ENCODE measurements at places on chromosomes 6 and 20.

DNA sequence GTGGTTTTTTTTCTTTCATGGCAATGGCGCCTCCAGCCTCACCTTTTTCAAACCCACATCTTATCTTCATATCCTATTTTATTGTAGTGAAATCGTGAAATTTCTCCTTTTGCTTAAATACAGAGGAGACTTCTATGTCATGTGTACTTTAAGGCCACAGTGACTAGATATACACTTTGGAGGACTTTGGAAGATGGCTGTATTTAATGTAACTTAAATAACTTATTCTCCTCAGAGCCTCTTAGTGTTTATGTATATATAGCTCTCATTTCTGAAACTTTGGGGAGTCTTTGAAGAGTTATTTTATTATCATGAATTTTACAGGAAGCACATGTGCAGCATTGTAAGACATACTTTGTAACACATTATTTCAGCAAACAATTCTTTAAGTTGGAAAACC is 968 bp downstream of the LAMA2 start:
- no peak for DNase-seq

DNA sequence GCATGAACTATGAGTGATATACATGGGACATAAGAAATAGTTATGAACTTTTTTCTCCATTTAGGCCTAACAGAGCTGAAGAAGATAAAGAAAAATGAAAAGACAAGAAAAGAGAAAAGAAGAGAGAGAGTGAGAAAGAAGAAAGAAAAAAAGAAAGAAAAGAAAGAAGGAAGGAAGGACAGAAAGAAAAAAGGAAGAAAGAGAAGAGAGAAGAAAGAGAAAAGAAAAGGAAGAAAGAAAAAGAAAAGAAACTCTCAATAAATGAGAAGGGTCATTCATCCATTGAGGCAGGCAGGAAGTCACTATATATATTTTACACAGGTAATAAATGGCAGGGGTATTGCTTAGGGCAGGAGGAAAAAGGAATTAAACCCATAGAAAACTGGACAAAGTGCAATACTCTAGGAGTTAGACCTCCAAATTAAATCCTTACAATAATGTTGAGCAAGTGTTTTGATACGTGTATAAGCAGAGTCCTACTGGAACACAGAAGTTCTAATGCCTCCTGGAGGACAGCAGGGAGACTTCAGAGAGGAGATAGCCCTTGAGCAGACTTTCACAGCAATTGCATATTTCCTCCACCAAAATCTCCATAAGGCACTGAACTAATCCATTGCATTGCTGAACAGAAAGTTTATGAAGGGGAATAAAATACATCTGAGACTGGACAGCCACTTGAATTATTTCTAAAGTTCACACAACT is 86.4 kb upstream of the TENT5A start:
- peak; percentile 37 for DNase-seq

DNA sequence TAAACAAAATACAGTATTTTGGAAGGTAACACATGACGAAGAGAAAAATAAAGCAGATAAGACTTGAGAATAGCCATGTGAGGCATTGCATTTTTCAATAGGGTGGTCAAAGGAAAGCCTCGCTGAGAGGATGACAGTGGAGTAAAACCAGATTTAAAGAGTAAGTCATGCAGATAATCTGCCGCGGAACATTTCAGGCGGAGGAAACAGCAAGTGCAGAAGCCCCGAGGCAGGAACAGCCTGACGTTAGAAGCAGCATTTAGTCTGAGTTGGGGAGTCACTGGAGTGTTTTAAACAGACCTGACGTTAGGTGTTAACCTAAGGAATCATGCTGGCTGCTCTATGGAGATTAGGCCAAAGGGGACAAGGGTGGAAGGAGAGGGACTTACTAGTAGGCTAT is 65.0 kb upstream of the VSTM2L start:
- no peak for DNase-seq

DNA sequence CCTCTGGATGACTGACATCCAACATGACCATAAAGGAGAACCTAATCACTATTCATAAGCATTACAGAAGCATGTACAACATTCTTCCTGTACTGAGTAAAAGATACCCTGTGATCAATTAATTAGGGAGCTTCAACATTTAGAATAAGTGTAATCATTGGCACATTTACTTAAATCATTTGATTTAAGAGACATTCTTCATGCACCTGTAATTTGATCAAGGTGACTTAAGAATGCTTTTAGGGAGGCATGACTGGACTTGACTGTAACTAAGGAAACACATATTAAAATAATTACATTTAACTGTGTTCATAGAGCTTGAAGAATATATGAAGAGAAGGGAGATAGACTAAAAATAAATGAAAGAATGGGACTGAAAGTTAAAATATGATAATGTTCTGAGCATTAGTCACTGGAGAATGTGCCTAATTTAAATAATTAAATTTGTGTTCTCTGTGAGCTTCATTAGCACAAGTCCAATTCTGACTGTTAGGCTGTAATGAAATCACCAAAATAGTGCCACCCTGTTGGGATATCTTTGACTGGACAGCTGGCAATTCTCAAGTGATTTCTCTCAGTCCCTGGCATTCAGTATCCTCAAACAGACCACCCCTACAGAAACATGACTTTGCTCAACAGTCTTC is 295.5 kb upstream of the ADGRB3 start:
- no peak for DNase-seq

DNA sequence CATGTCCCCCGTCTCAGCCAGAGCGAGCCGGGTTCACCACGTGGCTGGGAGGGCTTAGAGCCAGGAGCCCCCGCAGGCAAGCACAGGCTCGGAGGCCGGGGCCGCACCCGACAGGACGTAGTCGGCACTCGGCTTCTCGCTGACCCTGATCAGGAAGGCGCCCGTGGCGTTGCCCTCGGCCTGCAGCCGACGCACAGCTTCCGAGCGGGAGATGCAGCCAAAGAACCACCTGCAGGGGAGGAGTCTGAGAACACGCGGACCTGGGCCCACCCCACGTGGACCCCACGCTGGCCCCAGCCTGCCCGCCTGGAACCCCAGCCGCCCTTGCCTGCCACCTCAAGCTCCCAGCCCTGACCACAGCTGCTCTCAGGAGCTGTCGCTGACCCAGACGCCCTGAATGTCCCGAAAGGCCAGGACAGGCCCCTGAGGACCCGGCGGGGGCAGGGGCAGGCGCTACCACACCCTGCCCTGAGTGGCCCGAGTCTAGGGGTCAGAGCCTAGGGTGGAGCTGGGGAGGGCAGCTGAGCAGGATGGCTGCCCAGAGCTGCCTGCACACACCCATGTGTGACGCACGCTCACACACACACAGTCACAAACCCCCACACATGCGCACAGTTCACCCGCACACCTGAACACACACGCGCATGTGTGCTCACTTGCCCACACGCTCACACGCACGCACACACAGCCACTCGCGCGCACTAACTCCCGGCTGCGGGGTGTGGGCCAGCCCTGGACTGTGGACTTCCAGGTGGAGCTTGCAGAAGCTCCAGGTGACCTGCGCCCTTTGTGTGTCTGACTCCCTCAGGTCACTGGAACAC is 2.1 kb downstream of the PTK6 start:
- DNase-seq, result no peak

GRCh38 chr6:41586252-41587007 is 40.2 kb downstream of the FOXP4 start:
- no peak for DNase-seq

DNA sequence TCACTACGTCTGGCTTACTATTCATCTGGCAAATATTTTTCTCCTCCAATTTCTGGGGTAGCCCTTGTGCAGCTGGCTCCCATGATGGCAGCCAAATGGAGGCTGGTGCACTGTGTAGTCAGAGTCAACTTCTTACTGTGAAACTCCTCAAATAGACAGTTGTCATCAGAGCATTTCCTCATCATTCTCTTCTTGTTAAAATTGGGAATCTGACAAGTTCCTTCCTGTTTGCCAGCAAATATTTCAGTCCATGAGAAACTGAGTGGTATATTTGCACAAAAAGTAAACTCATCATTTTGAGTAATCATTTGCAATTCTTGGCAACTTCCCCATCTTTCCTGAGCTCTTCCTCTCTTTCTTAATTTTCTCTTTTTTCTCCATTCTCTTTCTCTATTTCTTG is 394.9 kb upstream of the RGS17 start:
- DNase-seq, result no peak

DNA sequence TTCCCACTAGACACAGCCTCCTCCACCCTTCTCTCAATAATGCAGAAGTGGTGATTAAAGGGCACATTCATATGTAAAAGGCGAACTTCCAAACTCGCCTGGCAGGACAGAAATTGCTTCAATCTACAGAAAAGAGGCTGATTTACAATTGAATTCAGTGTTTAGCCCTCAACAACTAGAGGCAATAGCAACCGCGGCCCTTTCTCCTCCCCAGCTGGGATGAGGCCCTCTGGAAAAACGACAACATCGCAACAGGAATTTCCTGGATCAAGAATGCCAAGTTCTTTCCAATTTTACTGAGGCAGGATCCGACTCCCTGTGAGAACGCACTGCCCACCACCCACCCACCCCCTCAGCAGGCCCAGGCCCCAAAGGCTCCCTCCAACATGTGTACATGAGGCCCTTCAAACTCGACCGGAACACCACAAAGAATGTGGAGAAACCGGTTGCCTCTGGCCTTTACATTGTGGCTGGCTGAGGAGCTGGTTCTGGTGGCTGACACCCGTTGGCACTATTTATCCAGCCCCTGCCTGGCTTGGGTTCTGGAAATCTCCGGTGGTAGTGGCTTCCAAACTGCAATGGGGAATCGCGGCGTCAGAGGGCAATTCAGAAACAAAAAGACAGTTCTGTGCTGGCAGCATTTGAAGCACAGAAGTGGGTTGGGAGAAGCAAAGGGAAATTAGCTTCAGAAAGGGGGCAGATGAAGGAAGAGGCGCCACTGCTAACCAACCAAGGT is 36.8 kb downstream of the ZMYND8 start:
- peak; percentile 56 for DNase-seq

GRCh38 chr20:40049854-40050253 is 639.2 kb downstream of the MAFB start:
- DNase-seq, result peak; percentile 45

DNA sequence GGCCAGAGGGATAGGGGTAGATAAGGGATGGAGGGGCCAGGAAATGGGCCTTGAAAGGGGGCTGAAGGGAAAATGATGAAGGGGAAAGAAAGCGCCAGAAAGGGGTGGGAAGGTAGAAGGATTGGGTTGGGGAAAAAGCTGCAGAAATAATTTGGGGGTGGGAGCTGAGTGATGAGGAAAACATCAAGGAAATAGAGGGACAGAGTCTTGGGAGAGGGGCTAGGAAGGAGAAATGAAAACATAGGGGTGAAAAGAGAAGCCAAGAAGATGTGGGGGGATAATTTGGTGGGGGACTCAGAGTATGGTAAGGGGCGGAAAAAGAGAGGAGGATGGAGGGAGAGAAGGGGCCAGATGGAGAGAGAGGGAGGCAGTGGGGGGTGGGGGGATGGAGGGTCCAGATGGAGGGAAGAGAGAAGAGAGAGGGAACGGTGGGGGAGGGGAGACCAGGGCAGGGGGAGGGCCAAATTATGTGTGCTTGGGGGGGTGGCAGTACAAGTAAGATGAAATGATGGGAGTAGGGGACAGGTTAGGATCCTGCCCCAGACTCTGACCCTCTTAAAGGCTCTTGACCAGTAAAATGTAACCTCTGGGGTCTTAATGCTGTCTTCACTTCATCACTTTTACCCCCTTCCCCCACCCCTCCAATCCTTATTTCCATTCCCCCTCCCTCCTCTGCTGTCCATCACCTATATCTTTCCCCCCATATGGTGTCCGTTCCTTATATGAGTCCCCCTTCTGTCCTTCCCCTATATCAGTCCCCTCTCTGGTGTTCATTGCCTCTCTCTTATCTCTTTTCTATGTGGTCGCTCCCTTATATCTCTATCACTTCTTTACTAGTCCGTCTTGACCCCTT is 852 bp downstream of the SYNGAP1 start:
- no peak for DNase-seq

DNA sequence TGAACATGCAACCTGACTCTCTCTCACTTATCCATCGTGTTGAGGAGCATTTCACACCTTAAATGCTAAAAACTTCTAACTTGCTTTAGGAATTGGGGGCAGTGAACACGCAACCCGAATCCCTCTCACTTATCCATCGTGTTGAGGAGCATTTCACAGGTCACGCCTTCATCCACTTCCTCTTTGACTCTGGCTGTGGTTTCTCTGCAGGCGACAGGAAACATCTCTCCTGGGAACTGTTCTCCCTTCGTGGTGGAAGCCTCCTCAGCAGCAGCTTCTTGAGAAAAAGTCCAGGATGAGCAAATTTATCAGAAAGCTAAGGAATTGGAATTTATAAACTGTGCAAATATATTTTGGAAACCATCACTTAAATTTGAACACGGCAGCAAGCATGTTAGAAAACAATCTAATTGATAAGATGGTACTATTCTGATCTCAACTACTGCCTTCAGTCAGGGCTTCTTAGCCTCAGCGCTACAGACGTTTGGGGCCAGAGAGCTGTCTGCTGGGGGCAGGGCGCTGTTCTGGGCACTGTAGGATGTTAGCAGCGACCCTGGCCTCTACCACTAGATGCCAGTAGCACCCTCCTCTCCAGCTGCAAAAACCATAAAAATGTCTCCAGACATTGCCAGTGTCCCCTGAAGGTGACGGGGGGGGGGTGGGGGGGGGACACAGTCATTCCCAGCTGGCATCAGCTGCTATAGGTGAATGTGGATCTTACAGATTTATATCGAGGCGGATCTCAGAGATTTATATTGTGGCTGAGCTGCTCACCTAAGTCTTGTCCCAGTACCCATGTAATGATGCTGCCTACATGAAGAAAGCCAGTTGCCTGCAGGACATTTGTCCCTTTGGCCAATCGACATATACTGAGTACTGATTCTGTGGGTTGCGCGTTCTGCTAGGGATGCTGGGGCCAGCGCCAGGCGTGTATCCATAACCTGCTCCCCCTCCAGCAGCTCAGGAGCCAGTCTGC is 26.2 kb downstream of the CTCFL start:
- peak; percentile 61 for DNase-seq

- DNase-seq, result no peak
These were observed 70.9 kb downstream of the HFE start for GRCh38 chr6:26158076-26158580.

DNA sequence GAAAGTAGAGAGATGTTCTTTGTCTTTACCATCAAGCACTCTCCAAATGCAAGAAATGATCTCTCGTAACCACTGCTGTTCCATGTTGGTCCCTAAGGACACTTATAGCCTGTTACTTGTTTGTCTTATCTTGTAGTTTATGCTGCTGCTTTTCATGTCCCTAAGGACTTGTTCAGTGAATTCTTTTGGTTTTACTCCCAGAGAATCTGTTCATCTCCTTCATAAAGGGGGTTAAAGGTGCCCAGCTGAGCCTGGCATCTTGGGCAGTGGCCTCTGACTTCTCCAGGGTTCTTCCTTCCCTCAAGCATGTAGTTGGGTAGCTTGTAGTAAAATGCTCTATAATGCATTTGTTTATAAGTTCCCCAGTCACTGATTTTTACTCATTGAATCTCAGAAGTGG is 864 bp upstream of the PKIG start:
- DNase-seq, result no peak

- DNase-seq, result no peak
These were observed 61.8 kb downstream of the LMBRD1 start for GRCh38 chr6:69735027-69735426.

GRCh38 chr6:154602296-154602695 is 91.8 kb upstream of the CNKSR3 start:
- DNase-seq, result no peak
